Occipital lobe (tissue), 3 donors: ENCODE measurements at places on chromosomes 5 and 9.

DNA sequence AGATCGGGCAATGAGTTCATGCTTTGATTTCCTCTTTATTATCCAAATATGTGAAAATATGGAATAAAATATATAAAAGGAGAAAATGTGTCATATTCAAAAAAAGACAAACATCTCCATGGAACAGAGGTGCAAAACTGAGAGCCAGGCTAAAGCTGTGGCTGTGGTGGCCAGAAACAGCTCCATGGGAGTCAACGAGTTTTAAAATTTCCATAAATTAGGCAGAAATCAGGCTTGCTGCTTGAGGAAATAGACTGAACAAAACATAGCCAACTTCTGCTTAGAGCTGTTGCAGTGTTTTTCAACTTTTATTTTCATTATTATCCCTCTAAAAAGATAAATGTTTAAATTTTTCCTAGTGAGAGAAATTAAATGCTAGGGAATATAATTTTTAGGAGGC lies 110.8 kb upstream of the SLC30A5 start:
- DNase-seq: no peak

DNA sequence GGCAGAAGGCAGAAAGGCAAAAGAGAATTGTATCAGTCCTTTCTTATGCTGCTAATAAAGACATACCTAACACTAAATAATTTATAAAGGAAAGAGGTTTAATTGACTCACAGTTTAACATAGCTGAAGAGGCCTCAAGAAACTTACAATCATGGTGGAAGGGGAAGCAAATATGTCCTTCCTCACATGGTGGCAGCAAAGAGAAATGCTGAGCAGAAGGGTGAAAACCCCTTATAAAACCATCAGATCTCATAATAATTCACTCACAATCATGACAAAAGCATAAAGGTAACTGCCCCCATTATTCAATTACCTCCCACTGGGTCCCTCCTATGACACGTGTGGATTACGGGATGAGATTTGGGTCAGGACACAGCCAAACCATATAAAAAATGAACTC lies 312.5 kb upstream of the PTGER4 start:
- no peak for DNase-seq

DNA sequence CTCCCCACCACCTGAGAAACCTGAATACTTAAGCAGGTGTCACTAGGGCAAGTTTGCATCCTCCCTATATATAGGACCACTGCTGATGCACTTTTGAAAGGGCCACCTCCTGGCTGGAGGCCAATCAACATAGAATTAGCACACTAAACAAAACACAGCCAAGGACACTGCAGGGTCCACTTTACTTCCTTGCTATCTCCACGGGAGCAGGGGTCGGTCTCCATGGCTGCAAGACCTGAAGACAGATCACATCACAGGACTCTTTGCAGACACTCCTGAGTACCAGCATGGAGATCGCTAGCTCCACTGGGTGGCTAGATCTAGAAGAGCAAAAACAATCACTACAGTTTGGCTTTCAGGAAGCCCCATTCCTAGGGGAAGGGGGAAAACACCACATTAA lies 72.3 kb downstream of the C9orf153 start:
- DNase-seq: no peak

- DNase-seq: no peak
Measured at GRCh38 chr5:113390224-113390623, 44.6 kb downstream of the TSSK1B start.

DNA sequence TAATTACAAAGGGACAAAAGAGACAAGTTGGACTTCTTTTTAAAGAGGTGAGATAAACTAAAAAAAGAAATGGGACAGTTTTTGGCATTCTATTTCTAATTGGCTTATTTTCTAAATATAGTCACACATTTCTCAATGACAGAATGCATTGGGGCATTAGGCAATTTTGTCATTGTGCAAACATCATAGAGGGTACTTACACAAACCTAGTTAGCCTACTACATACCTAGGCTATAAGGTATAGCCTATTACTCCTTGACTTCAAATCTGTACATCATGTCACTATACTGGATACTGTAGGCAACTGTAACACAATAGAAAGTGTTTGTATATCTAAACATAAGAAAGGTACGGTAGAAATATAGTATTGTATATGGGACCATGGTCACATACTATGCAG lies 56.1 kb downstream of the LSM11 start:
- DNase-seq: no peak

DNA sequence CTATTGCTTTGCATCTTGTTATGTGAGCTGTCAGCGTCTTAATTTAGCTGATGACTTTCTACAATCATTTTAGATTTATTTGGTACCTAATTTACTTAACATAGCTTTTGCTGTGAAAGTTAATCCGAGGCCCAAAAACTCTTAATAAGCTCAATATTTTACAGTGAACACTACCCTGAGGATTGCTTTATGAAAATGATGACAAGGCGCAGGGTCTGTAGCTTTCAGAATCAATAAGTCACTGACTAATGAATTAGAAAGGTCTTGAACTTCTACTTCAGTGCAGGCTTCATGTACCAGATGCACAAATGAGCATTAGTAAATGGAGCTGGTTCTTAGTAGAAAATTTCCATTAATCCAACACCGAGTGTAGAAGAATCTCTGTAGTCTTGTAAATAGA lies 81.4 kb upstream of the ZNF366 start:
- DNase-seq: no peak

DNA sequence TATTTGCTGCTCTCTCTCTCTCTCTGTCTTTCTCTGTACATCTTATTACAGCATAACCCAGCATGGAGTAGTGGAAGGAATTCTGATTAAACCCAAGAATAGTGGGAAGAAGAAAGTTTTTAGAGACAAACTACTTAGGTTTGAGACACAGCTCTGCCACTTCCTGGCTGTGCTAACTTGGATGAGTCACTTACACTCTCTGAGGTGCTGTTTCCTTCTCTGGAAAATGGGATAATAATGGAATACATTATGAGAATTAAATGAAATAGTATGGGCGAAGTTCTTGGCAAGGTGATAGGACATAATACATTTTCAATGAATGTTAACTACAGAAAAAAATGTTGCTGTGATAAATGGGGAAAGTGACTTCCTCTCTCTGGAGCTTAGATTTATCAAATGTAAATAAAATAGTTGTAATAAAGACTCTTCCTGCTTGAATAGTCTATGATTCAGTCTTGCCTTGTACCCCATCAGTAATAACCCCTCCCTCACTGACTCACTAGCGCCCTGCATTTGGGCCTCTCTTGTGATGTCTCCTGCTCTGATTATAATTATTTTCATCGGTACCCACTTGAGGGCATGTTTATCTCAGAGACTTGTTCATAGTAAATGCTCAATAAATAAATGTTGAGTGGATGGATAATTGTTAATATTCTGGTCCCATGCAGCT lies 27.6 kb downstream of the KIF4B start:
- no peak for DNase-seq

DNA sequence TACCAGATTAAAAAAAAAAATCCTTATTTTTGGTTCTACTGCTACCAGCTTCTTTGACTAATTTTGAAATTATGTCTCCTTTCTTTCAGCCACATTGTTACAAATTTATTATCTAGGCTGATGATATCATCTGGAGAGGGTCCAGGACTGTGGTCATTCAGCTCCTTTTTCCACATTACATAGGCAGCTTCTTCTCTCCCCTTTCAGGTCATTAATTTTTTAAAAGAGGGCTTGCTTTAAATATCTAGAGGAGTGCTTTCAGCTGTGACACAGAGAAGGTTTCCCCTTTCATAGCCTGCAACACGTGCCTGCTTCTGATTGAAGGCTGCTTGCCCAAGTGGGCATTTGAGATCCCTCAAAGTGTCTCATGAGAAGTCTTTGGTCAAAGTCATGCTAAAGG lies 155.7 kb upstream of the PAPPA start:
- no peak for DNase-seq

- no peak for DNase-seq
Measured at GRCh38 chr5:23507278-23507685, at the start of gene PRDM9. PRDM9 (plus strand) TSS chr5:23507609; CDS start chr5:23509034, 1,425 bp downstream.

DNA sequence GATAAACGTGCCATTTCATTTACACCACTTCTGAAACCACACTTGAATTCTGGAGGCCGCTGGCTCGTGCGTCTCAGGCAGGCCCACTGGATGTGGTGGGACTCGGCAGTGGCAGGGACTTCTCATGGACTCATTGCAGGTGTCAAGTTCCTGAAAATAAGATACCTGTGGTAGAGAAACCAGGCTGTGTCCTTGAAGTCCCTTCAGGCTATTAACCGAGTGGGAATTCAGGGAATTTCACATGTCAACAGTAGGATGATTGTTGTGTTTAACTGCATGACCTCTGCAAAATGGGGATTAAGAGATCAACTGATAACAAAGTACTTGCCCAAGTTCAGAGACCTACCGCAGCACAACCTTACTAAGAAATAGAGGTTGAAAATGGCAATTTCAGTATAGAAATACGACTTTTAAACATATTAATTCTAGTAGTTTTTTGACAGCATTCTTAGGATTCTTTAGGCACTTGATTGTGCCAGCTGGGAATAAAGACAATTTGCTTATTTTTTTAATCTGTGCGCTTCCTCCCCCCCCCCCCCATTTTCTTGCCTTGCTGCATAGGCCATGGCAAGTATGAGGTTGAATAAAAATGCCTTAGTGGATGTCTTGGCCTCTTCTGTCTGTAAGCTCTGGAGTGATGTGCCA lies 26.8 kb downstream of the TRIP13 start:
- no peak for DNase-seq

- DNase-seq: no peak
Measured at GRCh38 chr9:106874652-106875051, 11.7 kb downstream of the ZNF462 start.

GRCh38 chr9:6014670-6015270 lies 654 bp downstream of the RANBP6 start:
- DNase-seq: no peak

GRCh38 chr9:36399980-36400331 lies at the start of gene RNF38:
RNF38 (minus strand) TSS chr9:36400269; CDS start chr9:36400108, 161 bp downstream.
- no peak for DNase-seq

DNA sequence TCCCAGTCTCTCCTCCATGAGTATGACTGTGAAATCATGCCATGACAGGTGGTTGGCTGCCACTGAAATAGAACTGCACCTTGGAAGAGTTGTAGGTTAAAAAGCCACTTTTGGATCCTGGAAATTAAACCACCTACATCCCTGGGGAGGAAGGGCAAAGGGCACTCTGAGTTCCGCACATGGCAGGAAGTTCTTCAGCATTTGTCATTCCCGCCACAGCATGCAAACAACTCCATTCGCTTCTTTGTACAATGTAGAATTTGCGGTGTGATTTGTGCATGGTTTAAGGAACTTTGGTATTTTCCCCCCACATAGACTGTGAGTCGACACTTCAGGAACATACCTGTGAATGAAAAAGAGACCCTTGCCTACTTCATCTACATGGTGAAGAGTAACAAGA lies 9.8 kb downstream of the SAP30L start:
- DNase-seq: no peak

- DNase-seq: no peak
Measured at GRCh38 chr9:112174965-112175795, at the start of gene SUSD1. SUSD1 (minus strand) TSS chr9:112175297; CDS start chr9:112175235, 62 bp downstream.

- no peak for DNase-seq
Measured at GRCh38 chr9:18893491-18893890, 139.5 kb downstream of the SAXO1 start.

- no peak for DNase-seq
Measured at GRCh38 chr9:117134826-117135500, 279.9 kb downstream of the ASTN2 start.
